ENCODE measurements at places on chromosomes 1 and 21.

DNA sequence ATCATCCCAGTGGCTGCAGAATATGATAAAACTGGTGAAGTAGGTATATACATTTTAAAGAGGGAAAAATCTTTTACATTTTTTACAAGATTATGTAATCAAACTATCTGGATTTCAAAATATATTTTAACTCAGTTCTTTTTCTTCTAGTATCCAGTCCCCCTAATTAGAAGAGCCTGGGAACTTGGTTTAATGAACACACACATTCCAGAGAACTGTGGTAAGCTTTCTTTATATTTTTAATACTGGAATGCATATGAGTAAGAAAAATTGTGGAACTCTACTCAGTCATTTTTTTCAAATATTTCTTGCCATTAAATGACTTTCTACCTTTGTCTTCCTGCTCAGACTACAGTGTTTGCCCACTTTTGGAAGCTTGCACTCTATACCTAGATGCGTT is 8.2 kb downstream of the ACADM start:
- no peak for DNase-seq

DNA sequence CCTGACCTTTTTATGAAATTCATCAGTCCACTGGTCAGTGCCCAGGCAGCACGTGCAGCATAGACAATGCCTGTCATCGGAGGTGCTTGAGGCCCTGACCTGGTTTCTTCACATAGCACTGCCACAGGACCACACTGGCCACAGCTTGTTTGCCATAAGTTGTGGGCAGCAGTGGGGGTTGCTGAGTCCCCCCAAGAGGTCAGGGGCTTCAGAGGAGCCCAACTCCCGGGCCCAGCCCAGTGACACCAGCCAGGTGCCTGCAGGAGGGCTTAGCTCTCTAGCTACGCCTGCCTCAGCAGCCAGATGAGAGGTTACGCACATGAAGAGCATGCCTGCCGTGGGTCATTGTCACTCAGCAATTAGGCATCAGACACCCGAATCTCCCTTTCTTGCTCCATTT is 41.6 kb downstream of the UBASH3A start:
- no peak for DNase-seq

- no peak for DNase-seq
Observed at GRCh38 chr1:200925831-200926230, 31.1 kb downstream of the INAVA start.

DNA sequence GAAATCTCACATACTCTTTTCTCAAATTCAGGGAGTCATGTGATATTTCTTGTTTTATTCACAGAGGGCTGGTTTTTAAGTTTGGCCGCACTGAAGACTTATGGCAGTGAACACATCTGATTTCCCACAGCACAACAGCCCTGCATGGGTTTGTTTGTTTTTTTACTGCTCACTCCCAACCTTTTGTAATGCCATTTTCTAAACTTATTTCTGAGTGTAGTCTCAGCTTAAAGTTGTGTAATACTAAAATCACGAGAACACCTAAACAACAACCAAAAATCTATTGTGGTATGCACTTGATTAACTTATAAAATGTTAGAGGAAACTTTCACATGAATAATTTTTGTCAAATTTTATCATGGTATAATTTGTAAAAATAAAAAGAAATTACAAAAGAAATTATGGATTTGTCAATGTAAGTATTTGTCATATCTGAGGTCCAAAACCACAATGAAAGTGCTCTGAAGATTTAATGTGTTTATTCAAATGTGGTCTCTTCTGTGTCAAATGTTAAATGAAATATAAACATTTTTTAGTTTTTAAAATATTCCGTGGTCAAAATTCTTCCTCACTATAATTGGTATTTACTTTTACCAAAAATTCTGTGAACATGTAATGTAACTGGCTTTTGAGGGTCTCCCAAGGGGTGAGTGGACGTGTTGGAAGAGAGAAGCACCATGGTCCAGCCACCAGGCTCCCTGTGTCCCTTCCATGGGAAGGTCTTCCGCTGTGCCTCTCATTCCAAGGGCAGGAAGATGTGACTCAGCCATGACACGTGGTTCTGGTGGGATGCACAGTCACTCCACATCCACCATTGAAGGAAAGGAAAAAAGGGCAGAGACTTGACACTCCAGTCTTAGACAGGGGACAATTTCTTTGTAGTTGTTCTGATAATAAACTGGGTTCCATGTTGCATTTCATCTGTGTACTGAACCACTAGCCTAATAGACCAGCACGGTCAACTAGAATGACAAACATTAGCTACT is 22.8 kb downstream of the TMEM50A start:
- no peak for DNase-seq

GRCh38 chr1:1041092-1041523 is 21.2 kb downstream of the AGRN start:
- DNase-seq = no peak

- DNase-seq = no peak
Observed at GRCh38 chr1:197923038-197923437, 5.9 kb downstream of the LHX9 start.

DNA sequence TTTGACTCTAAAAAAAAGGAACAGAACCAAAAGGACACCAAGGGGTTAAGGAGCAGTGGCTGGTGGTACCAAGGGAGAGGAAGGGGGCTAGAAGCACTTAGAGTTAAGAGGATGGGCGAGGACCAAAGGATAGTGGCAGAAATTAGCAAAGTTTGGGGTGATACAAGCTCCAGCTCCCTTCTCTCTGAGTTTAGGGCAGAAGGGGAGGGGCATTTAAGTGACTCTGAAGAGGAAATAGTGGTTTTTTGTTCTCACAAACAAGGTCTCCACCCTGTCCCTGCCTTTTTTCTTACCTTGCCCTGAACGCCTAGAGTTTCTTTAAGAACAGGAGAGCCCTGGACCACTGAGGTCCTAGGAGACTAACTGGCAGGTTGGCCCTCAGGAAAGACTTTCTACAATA is 3.3 kb downstream of the CDC42SE1 start:
- DNase-seq = no peak

DNA sequence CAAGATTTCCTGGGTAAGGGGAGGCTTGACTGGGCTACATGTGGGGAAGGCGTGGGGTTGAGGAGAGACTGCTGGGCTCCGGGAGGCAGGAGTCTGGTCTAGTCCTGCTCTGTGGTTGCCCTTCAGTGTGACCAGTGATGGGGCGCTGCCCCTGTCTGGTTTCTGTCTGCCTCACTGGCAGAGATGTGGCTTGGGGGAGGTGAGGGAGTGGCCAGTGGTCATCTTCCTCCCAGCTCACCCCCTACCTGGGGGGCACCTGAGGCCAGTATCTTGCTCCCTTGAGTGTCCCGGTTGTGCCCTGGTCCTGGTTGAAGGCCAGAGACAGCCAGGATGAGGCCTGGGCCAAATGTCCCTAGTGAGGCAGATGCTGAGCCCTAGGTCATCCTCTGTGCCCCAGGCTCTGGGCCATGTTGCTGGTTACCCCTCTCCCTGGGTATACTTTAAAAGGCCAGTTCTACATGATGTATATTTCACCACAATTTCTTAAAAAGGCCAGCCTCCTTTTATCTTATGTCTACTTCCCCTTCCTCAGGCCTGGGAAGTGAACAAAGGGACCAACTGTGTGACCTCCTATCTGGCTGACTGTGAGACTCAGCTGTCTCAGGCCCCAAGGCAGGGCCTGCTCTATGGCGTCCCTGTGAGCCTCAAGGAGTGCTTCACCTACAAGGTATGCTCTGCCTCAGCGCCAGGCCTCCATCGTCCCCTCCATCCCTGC is 10.5 kb downstream of the FAAH start:
- no peak for DNase-seq

- no peak for DNase-seq
Observed at GRCh38 chr1:92194511-92194910, 23.2 kb upstream of the C1orf146 start.

DNA sequence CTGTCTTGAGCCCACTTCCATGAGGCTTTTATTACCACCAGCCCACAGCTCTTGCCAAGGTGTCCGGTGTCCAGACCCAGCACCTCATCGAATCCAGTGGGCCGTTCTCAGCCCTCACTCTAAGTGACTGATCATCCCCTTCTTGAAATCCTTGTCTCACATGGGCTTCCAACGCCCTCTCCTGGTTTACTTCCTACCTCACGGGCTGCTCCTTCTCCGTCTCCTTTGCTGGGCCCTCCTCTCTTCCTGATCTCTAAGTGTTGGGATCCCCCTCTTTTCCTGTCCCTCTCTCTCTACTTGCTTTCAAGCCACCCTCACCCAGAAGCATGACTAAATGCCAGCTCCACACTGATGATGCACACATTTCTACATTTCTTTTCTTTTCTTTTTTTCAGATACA is 9.0 kb upstream of the RHBG start:
- DNase-seq = no peak

DNA sequence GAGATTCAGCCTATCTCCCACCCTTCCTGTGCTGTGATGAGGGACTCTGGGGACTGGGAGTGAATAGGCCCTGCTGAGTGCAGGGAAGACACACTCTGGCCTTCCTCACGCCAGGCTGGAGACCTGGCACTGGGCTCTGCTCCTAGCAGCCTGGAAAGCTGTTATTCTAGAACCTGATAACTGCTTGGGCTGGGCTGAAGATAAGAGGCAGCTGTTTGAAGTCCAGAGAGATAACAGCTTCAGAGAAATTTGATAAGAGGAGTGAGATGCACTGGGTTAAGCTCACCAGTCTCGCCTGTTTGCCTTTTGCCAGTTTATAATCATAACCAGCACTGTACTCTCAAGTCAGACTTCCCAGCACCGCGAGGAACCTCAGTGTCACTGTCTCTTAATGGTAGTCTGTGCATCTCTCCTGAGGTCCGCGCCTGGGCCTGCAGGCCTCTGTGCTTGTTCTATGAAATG is 46.6 kb upstream of the GPR37L1 start:
- peak; percentile 74 for DNase-seq

DNA sequence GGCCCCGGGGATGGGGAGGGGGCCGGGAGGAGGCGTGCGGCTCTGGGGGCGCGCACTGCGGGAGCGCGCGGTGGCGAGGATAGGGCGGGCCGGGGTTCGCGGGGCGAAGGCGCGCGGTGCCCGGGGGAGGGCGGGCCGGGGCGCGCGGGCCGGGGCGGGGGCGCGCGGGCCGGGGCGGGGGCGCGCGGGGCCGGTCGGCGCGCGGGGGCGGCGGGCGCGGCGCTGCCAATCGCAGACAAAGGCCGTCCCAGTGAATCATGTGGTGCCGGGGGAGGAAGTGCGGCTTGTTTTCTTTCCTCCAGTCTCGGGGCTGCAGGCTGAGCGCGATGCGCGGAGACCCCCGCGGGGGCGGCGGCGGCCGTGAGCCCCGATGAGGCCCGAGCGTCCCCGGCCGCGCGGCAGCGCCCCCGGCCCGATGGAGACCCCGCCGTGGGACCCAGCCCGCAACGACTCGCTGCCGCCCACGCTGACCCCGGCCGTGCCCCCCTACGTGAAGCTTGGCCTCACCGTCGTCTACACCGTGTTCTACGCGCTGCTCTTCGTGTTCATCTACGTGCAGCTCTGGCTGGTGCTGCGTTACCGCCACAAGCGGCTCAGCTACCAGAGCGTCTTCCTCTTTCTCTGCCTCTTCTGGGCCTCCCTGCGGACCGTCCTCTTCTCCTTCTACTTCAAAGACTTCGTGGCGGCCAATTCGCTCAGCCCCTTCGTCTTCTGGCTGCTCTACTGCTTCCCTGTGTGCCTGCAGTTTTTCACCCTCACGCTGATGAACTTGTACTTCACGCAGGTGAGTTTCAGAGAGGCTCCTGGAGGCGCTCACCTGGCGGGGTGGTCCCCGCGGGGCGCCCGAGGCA is at the start of gene GPR137B:
TSS of gene GPR137B (plus strand) at position 287 of the 851 bp plus-strand sequence. CDS start at position 371, 84 bp downstream.
- DNase-seq = peak; percentile 66

DNA sequence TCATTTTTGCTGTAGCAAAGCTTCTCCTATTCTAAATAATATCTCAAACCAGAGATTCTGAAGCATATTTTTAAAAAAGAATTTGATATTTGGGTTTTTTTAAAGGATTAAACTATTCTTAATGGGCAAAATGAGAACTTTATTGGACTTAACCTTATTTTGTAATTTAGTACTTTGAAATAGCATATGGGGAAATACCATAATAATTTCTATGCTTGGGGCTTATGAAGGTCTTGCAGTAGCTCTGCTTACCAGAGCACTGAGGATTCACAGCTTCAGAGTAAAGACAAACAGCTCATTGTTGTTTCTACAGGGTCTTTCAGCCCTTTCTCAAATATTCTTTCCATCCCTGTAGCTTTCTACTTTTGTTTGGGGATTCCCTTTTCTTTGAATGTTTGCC is 111.2 kb upstream of the ZNF648 start:
- no peak for DNase-seq

DNA sequence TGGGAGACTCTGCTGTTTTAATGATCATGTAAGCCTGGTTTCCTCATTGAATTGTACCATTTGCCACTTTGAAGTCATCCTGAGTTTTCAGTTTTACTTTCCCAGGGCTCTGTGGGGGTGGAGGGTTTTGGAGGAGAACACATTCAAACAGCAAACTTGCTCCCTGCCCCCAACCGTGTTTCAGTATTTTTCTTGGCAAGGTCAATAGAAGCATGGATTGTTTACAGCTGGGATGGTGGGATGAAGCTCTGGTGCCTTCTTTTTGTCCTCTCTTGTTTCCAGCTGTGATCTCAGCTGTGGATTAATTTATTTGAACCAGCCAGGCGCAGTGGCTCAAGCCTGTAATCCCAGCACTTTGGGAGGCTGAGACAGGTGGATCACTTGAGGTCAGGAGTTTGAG is 54.3 kb upstream of the SERBP1 start:
- DNase-seq = no peak

All from LoVo (cell line).